ENCODE measurements at places on chromosomes 16 and 17.

DNA sequence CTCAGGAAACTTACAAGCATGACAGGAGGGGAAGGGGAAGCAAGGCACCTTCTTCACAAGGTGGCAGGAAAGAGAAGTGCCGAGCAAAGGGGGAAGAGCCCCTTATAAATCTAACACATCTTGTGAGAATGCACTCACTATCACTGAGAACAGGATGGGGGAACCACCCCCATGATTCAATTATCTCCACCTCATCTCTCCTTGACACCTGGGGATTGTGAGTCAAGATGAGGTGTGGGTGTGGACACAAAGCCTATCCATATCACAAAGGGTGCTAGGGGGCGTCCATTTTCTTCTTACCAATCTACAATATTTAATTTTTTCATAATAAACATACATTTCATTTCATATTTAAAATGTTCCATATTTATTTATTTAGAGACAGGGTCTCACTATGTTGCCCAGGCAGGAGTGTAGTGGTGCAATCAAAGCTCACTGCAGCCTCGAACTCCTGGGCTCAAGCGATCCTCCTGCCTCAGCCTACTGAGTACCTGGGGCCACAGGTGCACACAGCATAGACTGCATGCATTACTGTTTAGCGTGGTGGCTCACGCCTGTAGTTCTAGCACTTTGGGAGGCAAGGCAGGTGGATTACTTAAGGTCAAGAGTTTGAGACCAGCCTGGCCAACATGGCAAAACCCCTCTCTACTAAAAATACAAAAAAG is 26.5 kb upstream of the FAAP100 start:
- no peaks in the 10 kb centered on the region for H3K4me1 ChIP-seq
- H3K36me3 ChIP-seq, result peaks cover 24% of the 10 kb centered on the region
- H3K27me3 ChIP-seq, result no peaks in the 10 kb centered on the region
- no peak for DNase-seq

DNA sequence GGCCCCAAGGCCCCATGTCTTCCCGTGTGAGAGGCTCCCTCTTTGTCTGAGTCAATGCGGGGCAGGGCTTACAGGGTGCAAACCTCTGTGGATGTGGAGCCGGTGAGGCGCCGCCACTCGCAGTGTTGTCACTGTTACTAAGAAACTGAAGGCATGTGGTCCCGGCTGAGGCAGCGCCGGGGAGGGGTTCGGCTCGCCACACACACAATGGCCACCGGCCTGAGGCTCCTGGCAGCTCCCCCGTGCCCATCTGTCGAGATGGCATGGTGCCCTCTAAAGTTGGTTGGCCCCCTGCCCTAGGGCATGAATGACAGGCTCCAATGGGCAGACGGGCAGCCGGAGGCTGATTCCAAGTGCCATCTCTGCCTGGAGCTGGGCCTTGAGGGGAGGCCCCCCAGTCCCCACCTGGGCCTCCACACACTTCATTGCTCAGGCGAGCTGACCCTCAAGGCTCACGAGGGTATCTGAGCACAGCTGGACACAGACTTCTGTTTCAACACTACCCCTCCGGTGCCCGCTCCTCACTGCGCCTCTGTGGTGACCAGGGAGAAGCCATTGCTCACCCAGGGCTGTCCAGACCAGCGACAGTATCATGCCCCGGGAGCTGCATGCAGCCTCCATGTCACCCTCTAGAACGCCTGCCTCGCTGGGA is 137.2 kb downstream of the C16orf78 start:
- H3K4me3 ChIP-seq, result no peak overlapping the region
- no peaks in the 10 kb centered on the region for H3K27me3 ChIP-seq
- H3K27ac ChIP-seq, result no peak overlapping the region
- no peaks in the 10 kb centered on the region for H3K4me1 ChIP-seq

DNA sequence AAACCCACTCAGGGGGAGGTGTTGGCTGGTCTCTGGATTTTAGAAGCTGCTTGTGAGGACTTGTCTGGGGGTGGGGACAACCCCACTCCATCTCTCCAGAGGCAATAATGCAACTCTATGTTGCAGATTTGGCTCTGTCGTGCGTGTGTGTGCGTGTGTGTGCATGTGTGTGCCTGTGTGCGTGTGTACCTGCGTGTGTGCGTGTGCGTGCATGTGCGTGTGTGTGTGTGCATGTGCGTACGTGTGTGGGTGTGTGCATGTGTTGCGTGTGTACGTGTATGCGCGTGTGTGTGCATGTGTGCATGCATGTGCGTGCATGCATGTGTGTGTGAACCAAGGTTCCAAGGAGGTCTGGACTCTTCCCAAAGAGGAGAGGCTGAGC is 120.4 kb upstream of the LHX1 start:
- no peaks in the 10 kb centered on the region for H3K4me1 ChIP-seq
- H3K27me3 ChIP-seq, result peaks cover 16% of the 10 kb centered on the region
- no peak overlapping the region for H3K27ac ChIP-seq
- H3K36me3 ChIP-seq, result no peaks in the 10 kb centered on the region
- H3K4me3 ChIP-seq, result no peak overlapping the region

GRCh38 chr17:47942096-47942510 is 732 bp downstream of the PNPO start:
- no peaks in the 10 kb centered on the region for H3K36me3 ChIP-seq
- H3K27me3 ChIP-seq, result no peaks in the 10 kb centered on the region
- no peak for DNase-seq

GRCh38 chr17:34974794-34975785 is 5.2 kb upstream of the LIG3 start:
- H3K4me1 ChIP-seq, result peaks cover 7% of the 10 kb centered on the region
- H3K27me3 ChIP-seq, result no peaks in the 10 kb centered on the region
- no peaks in the 10 kb centered on the region for H3K36me3 ChIP-seq
- no peak overlapping the region for H3K4me3 ChIP-seq
- H3K27ac ChIP-seq, result no peak overlapping the region

- H3K27me3 ChIP-seq, result no peaks in the 10 kb centered on the region
- H3K4me3 ChIP-seq, result peak overlapping the region; percentile 51
- peaks cover 56% of the 10 kb centered on the region for H3K4me1 ChIP-seq
- peak overlapping the region; percentile 25 for H3K27ac ChIP-seq
- peaks cover 13% of the 10 kb centered on the region for H3K36me3 ChIP-seq
- DNase-seq, result peak; percentile 54
These were observed 12.1 kb downstream of the CD300A start for GRCh38 chr17:74478420-74479100.

DNA sequence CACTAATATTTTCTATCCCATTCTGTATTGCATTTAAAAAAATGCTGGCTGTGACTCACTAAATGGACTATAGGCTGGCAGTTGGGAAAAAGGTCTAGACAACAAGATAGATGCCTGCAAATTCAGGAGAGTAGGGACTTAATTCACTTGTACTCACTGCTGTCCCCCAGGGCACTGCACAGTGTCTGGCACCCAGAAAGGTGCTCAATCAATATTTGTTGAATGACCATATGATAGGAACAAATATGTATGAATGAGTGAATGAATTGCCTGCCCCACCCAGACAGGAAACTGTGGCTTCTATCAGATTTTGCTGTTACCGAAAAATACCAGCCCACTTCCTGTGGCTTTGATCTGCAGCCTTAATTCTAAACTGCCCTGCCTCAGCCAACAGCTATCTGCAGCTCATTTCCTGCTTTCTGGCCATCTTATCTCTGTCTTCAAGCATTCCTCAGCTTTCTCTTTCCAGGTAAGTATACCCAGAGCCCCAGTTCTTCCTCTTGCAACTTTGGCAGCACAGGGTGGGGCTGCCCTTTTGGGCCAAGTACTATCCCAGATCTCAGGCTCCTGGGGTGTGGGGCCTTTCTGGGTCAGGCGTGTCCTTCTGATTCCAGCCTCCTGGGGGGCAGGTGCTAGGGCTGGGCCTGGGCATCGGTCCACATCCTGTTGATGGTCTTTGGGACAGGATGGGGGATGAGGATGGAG is 15.3 kb upstream of the TNS4 start:
- peak overlapping the region; percentile 40 for H3K4me3 ChIP-seq
- peaks cover 67% of the 10 kb centered on the region for H3K4me1 ChIP-seq
- no peaks in the 10 kb centered on the region for H3K27me3 ChIP-seq
- peak; percentile 83 for DNase-seq
- no peaks in the 10 kb centered on the region for H3K36me3 ChIP-seq
- H3K27ac ChIP-seq, result peak overlapping the region; percentile 49

GRCh38 chr16:72434159-72434558 is 262.2 kb upstream of the PMFBP1 start:
- H3K27ac ChIP-seq, result no peak overlapping the region
- H3K36me3 ChIP-seq, result no peaks in the 10 kb centered on the region
- no peaks in the 10 kb centered on the region for H3K4me1 ChIP-seq
- no peak for DNase-seq
- H3K4me3 ChIP-seq, result no peak overlapping the region

- H3K36me3 ChIP-seq, result peaks cover 5% of the 10 kb centered on the region
- H3K27ac ChIP-seq, result peak overlapping the region; percentile 90
- DNase-seq, result no peak
- peaks cover 15% of the 10 kb centered on the region for H3K4me1 ChIP-seq
- H3K4me3 ChIP-seq, result peak overlapping the region; percentile 85
These were observed 558 bp downstream of the PEX12 start for GRCh38 chr17:35577830-35578196.

GRCh38 chr16:56193951-56194726 is 2.9 kb downstream of the GNAO1 start:
- peak overlapping the region; percentile 31 for H3K4me3 ChIP-seq
- H3K36me3 ChIP-seq, result no peaks in the 10 kb centered on the region
- DNase-seq, result peak; percentile 48
- H3K4me1 ChIP-seq, result peaks cover 36% of the 10 kb centered on the region

GRCh38 chr16:23694644-23695373 is 16.1 kb downstream of the PLK1 start:
- no peak overlapping the region for H3K27ac ChIP-seq
- H3K4me1 ChIP-seq, result peaks cover 10% of the 10 kb centered on the region
- no peaks in the 10 kb centered on the region for H3K36me3 ChIP-seq

DNA sequence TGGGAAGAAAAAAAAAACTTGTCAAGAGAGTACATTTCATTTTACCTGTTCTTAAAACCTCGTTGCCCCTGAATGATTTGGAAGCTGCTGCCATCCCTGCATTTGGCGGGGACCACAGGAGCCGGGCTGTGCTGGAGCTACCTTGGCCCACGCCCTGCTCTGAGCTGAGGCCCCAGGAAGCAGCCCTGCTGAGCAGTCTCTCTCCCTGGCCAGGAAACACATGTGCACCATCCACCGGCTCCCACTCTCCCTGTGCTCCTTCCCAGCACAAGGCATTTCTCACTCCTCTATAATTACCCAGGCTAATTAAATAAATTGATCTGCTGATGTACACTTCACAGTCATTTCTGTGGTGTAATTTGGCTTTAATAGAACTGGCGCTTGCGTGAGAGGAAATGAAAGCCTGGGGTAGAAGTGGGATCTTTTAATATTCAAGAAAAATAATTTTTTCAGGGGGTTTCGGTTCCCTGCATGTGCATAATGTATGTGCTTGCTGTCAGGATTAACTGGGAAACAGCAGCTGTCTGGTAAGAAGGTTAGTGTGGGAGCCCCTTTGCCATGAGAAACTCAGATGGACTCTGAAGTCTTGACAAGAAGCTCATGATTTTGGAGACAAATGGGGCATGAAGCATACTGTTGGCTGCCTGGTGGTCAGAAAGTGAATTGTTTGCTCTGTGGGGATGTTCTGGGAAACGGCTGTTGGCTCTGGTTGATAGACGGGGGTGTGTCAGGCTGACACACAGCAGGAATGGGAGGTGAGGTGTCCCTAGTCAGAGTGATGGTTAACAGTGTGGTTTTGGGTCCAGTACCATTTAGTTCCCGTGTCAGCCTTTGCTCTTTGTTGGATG is 252.3 kb upstream of the EEF2KMT start:
- no peak overlapping the region for H3K27ac ChIP-seq
- H3K27me3 ChIP-seq, result no peaks in the 10 kb centered on the region

All from CD8-positive, alpha-beta memory T cell (primary cell).